ENCODE measurements at places on chromosomes 4 and X.

GRCh38 chr4:5797866-5798265 is 86.9 kb downstream of the EVC start:
- DNase-seq: no peak

DNA sequence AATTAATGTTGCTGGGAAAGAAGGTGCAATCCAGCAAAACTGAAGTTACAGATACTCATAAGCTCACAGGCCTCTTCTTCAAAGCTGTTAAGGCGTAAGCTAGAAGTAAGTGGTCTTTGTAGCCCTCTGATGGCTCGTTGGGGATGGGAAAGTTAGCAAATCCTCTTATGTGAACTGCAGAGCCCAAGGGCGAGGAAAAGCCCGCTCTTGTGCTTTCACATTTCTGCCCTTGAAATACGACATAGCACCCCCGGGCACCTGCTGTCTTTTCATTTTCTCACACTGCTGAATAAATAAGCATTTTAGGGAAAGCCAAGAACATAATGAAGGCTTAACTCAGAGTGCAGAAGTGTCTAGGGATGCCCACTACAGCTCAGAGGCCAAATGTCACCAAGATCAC is 73.1 kb upstream of the SORBS2 start:
- no peak for DNase-seq

DNA sequence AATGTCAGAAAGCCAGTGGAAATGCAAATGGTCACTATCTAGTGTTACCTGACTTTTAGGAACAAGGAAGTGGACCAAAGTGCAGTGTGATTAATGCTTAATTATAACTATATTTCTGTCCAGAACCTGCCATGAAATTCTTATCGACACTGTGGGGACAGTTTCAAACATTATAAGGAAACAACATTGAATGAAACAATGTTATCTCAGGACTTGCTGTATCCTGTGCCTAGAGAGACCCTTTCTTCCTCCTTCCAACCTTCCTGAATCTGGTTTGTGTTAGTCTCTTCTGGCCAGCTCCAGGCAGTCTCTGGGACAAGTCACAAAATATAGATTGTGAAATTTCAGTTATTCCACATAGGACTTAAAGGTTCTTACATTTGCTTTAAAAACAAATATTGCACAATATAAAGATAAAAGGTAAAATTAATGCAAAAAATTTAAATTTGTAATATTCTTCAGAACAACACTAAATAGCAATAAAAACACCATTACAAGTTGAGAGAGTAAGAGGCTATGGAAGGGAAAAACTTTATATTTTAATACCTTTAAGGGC is 203.4 kb downstream of the ZNF674 start:
- DNase-seq: no peak

GRCh38 chr4:171846232-171846631 is 33.0 kb downstream of the GALNTL6 start:
- no peak for DNase-seq

- DNase-seq: no peak
Measured at GRCh38 chr4:61223385-61223784, 23.3 kb downstream of the ADGRL3 start.

DNA sequence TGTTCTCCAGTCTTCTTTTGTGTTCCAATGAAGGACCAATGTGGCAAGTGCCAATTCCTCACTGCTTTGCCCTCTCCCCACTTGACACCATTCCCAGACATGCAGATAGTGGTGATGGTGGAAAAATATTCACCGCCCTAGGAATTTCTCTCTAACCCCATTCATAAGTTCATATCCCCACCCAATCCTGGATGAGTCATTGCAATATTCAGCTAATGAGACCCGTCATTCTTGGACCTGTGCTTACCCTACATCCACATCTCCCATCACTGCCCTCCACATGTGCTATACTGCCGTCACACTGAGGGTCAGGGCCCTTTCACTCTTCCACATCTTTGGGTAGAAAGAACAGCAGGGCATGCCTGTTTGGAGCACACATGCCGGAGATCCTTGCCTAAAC is 199.2 kb downstream of the KCNIP4 start:
- no peak for DNase-seq

- DNase-seq: no peak
Measured at GRCh38 chr4:120403296-120403695, 336.6 kb upstream of the MAD2L1 start.

DNA sequence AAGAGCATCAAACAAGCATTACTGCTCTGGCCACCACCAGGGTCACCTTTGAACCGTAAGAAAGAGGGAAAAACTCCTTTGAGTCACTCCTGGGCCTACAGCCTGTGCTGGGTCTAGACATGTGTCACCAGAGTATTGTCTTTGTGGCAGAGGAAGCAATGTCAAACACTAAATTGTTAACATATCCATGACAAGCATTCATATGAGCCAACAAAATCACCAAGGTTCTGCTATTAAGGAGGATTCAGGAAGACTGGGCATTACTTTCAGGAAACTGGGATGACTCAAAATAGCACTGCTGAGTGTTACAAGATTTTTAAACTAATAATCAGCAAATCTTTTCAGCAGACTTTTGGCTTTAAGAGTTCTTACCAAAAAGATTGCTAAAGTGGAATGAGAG is 28.1 kb downstream of the LGI2 start:
- DNase-seq: no peak

DNA sequence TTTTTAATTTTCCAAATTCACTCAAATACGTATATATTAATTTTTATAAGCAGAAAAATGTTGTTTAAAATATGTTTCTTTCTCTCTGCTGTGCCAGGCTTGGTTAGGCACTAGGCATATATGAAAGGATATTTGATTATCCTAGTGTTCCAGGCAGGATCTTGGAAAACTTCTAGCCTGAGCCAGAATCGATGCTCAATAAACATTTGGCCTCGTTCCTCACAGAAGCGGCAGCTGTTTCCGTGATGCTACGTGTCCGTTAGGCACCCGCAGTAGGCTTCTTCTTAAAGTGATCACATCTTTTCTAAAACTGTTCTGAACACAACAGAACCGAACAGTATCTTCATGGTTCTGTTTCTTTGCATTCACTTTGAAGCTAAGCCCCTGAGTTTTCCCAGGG is 50.1 kb upstream of the CRMP1 start:
- DNase-seq: no peak

DNA sequence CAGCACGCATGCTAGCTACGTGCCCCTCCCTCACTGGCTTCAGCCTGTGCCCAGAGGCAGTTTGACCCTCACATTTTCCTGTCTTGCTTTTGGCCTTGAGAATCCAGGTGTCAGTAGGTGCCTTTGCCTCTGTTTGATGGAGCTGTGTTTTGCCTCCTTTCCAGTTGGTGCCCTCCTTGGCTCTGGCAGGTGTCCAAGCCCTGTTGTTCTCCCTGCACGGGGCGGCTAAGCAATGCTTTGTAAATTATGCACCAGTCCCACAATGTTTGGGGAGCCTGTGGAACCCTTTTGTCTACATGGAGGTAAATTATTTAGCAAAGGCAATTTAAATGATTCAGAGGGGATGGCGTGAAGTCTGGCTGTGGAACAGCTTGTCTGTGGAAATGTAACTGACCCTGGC is 202.9 kb upstream of the BOD1L1 start:
- DNase-seq: no peak

- no peak for DNase-seq
Measured at GRCh38 chr4:67880866-67881610, 2.8 kb downstream of the TMPRSS11D start.

GRCh38 chrX:15358533-15358932 is 23.2 kb upstream of the PIGA start:
- no peak for DNase-seq

DNA sequence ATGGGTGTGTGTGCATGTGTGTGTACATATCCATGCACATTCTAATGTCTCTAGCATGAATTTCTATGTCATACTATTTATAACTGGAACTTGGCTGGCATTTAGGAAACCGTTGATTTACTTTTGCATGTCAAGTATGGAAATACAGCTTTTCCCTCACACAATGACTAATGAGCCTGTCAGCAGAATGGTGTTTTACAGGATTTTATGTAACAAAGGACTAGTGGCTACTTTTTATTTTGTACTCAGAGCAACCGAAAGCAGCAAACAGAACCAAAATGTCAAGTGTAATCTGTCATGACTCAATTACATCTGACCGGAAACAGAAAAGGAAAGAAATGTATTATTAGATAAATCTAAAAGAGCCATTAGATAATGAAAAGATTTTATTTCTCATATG is 1911.5 kb upstream of the AGA start:
- no peak for DNase-seq

DNA sequence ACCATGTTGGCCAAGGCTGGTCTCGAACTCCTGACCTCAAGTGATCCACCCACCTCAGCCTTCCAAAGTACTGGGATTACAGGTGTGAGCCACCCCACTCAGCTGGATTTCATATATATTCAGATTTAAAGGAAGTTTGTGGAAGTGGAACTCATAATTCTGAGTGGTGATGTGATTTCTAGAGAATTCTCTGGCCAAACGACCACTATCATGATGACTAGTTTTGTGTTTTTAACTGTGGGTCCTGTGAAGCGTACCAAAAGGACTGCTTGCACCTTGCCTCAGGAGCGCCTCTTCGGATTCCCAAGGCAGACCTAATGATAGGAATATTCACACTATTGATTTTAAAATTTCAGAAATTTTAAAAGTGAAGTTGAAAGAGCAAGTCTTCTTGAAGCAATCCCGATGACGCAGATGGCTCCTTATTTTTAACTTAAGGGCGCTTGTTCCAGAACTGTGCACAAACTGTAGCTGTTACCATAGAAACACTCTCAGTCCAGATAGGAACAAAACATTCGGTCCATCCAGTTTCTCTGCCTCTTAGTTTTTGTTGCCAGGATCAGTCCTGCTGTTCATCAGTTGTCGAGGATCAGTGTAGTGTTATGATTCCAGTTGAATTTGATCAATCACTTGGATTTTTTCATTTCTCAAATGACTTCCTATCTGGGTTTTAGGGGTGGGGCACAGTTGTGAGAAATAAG is 51.7 kb upstream of the CLCN4 start:
- no peak for DNase-seq

- DNase-seq: no peak
Measured at GRCh38 chrX:96692890-96693289, 8.2 kb downstream of the DIAPH2 start.

- no peak for DNase-seq
Measured at GRCh38 chrX:15160558-15161095, 109.3 kb downstream of the ASB9 start.

- no peak for DNase-seq
Measured at GRCh38 chrX:2401590-2402360, 99.0 kb downstream of the DHRSX start.

GRCh38 chrX:30821116-30821515 is 67.9 kb downstream of the TAB3 start:
- DNase-seq: no peak

DNA sequence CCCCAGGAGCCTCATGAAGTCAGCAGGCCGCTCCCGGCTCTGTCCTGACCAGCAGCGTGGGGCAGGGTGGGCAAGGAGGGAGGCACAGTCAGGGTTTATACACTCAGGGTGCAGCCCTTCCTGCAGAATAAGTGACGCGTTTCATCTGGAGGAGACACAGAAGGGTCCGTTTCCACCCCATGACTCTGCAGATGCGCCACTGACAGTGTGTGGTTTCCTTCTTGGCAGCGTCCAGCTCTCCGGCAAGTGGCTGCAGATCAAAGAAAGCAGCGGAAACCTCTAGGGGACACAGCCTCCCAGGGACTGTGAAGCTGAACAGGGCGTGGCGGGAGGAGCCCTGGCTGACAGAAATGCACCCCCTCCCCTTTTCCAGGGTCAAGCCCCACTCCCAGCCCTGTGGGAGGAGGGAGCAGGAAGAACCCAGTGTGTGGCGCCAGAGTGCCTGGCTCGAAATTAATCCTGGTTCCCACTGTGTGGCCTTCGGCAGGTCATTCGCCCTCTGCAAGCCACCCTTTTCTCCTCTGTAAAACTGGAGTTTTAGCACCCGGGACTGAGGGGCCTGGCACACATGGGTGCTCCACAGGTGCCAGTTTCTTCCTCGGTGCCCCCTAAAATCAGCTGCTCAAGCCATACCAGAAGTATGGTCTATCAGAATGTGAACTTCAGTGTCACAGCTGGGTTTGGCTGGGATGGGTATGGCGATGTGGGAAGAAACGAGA is 17.3 kb upstream of the TBC1D14 start:
- DNase-seq: no peak

GRCh38 chr4:169098969-169099690 is 89.1 kb upstream of the CBR4 start:
- DNase-seq: no peak

GRCh38 chrX:35150052-35150451 is 207.5 kb downstream of the FAM47B start:
- DNase-seq: no peak

DNA sequence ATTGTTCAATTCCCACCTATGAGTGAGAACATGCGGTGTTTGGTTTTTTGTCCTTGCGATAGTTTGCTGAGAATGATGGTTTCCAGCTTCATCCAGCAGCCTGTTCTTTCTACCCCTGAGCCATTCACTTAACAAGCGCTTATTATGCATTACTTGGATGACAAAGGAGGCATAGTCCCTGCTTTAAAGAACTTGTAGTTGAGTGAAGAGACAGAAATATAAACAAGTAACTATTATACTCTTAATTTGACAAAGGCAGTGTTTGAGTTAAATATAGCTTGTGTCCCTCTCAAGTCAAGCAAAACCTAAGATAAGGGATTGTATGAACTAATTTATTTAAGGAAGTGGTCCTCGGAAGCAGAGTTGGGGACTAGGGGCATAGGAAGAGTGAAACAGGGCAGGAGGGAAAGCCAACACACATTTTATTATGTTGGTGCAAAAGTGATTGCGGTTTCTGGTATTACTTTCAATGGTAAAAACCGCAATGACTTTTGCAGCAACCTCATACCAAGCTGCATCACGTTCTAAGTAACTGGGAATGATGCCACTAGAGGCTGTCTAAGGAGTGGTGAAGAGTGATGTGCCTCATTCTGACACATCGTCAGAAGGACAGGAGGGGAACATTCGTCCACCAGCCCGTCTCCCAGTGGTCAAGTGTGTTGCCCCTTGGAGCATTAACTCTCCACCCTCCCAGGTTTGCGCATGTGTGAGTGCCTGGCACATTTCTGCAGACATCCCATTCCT is 41.8 kb downstream of the QDPR start:
- DNase-seq: no peak
